Renal pelvis (tissue), 12 donors: ENCODE measurements at places on chromosomes 2 and 18.

DNA sequence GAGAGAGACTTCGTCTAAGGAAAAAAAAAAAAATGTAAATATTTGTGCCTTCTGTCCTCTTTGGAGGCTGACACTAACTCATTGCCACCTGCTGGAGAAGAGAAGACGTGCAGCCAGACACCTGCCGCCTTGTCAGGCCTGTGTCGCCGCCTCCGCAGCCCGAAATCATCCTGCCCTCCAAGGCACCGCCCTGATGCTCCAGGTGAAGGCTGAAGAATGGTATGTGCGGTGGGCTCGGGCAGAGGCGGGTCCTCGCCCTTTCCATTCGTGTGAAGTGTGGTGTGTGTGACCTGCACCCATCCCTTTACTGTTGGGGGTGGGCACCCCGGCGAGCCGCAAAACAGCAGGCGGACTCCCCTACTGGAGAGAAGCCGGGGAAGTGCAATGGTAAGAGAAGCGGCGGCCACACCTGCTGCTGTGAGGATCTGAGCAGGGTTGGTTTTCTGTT, 60.4 kb downstream of the FAM161A start:
- peak; percentile 55 for DNase-seq

DNA sequence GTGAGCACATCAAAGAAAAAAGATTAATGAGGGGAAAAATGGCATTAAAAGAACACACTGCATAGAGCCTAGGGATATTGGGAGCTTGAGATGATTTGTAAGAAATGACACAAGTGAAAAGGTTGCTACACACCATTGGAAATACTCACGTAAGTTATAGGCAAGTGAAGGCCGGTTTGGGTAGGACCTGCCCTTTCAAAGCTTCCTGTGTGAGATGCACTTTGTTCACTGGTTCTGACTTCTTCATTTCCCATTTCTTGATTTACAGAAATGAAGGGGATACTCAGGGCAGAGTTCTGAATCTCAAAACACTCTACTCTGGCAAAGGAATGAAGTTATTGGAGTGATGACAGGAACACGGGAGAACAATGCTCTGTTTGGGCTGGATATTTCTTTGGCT, at the start of gene IL18RAP:
Gene IL18RAP (plus strand): TSS at position 251 of the 400 bp plus-strand sequence. CDS start 118 bp downstream, at position 369.
- DNase-seq, result no peak

GRCh38 chr2:123073371-123073770, 951.7 kb upstream of the CNTNAP5 start:
- DNase-seq, result no peak

DNA sequence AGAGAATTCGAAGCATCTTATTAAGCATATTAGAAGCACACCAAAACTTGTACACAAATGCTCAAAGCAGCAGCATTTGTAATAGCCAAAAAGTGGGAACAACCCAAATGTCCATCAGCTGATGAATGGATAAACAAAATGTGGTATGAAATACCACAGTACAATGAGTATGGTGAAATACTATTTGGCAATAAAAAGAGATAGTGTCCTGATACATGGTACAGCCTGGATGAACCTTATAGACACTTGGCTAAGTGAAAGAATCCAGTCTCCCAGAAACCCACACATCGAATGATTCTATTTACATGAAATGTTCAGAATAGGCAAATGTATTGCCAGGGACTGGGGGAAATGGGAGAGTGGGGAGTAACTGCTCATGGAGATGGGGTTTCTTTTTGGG, 3.0 kb downstream of the SPATA3 start:
- DNase-seq, result no peak
